CD4-positive, CD25-positive, alpha-beta regulatory T cell (primary cell): ENCODE measurements at places on chromosomes 6 and 20. TPM values are rescaled to one million over a fixed set of nuclear protein-coding genes. Genes with fewer than 3 reads are reported as not detected.
A peak's percentile ranks its signal among the peaks of the same experiment; 100 is the strongest.

ERVFRD-1 gene
- not detected for total RNA-seq

BPIFB1 gene
- not detected for total RNA-seq

DNA sequence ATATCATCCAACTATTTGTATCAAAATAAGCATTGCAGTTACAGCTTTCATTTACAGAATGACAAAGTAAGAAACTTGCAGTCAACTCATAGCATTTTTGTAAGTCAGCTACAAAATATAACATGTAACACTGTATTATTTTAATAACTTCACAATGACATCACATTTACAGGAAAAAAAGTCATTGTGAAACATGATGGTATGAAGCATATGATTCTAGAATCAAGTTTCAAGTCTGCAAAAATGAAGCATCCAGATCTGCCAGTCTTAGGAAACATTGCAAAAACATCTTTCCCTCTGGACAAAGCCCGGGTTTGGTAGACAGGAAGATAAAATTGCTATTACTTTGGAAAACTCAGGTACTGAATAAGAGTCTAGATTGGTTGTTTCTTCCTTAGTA lies 263.9 kb upstream of the NT5E start:
- no peak for DNase-seq

BAG2 gene
- total RNA-seq: 2.9 TPM

DNA sequence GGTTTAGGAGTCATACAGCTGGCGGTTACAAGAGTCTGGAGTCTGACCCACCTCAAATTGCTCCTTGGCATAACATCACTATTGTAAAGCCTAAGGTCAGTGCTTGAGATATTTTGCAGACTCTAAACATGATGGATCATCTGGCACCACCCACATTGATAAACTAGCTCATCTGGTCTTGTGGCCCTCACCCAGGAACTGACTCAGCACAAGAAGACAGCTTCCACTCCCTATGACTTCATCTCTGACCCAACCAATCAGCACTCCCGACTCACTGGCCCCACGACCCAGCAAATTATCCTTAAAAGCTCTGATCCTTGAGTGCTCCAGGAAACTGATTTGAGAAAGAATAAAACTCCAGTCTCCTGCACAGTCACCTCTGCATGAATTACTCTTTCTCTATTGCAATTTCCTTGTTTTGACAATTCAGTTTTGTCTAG lies 115.9 kb downstream of the CD24 start:
- DNase-seq: no peak

GRCh38 chr6:727856-728255 lies 34.9 kb upstream of the EXOC2 start:
- no peak for DNase-seq

GRCh38 chr20:5524896-5525295 lies 208.1 kb upstream of the PROKR2 start:
- no peak for DNase-seq

BTN3A1 gene
- total RNA-seq: 279 TPM

GRCh38 chr6:36715469-36715868 lies 17.8 kb downstream of the RAB44 start:
- no peak for DNase-seq

BIRC7 gene
- total RNA-seq: not detected

HNF4A gene
- not detected for total RNA-seq

DNA sequence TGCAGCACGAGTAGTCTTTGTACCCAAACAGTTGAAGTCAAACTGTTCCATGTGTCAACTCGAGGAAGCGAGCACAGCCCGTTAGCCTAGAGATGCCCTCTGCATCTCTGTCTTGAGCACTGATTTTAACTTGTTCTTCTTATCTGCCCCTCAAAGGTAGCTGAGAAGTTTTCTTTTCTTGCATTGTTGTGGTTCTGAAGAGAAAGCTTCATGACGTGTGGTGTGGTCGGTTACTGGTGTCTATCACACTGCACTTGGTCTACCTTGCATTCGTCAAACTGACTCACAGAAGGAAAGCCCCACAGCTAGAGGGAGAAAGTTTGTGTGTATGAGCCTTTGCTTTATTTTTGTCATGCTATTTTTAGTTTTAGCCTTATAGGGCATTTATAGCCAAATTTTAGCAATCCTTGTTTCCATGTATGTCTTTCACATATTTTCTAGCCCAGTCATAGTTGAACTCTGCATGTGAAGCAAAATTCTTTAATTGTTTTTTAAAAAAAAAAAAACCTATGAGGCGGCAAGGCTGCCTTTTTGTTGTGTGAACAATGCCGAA lies 115.1 kb downstream of the JAG1 start:
- DNase-seq: peak; percentile 50

- DNase-seq: no peak
Measured at GRCh38 chr20:334578-334977, 9.2 kb downstream of the SOX12 start.

ASIP gene
- total RNA-seq: not detected

GRCh38 chr6:11462742-11463397 lies 74.7 kb upstream of the TMEM170B start:
- DNase-seq: no peak

MYCT1 gene
- total RNA-seq: 1.5 TPM

NDRG3 gene
- 26.7 TPM for total RNA-seq

- DNase-seq: peak; percentile 52
Measured at GRCh38 chr6:14075095-14075503, 42.5 kb upstream of the CD83 start.

DNA sequence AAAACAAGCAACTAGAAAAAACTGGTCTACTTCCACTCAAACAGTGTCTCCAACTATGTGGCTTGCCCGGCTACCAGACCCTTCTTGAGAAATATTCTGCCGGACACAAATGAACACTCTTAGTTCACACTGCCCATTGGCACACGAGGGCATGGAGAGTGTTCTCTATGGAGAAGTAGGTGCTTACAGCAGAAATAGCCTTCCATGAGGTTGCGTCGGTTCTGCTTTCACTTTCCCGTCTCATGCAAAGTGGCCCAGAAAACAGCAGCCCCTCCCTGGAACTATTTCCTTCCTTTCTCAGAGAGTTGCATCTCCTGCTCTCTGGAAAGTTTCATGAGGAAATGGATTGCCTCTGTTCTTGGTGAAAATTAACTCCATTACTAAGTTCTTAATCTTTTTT lies 9.5 kb upstream of the HLA-DOA start:
- no peak for DNase-seq

GRCh38 chr20:19991854-19992253 lies 25.3 kb upstream of the NAA20 start:
- DNase-seq: no peak

DNA sequence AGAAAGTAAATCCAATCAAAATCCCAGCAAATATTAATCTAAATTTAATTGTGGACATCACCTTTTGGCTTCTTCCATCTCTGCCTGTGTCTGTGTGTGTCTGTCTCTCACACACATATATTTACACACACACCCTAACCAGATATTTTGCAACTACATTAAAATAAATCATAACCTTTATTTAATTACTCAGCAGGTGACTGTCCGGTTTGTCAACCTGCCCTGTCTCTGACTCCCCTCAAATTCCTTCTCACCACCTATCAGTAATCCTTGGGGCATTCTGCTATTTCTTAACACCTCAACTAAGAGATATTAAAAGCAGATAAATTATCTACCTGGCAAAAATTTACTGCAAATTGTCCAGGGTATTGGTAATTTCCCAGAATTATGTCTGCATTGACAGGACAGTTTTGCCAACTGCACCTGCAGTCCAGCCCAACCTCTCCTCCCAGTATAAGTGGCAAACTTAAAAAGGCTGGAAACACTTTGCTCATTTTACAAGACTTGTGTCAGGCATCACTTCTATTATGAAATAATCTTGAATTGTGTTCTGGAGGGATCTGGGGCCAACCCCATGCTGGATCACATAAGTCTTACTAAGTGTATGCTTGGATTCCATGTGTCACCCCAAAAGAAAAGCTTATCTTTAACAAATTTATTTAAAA lies 216.1 kb downstream of the GMDS start:
- no peak for DNase-seq

DNA sequence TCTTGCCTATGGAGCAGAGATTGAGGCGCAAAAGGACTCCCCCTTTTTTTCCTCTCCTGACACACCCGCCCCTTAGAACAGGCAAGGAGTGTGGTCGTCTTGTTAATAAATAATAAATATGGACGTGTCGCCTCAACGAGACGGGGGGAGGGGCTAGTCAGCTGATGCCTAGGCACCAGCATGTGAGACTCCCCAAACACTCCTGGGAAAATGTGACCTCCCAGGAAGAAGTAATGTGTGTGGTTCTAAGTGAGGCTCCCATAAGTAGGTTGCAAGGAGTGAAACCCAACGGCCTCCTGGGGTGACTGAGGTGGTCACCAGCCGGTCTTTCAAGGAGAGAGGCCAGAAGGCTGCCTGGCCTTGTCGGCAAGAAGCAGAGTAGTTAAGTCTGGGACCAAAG lies 1.1 kb upstream of the FAXC start:
- no peak for DNase-seq

DNA sequence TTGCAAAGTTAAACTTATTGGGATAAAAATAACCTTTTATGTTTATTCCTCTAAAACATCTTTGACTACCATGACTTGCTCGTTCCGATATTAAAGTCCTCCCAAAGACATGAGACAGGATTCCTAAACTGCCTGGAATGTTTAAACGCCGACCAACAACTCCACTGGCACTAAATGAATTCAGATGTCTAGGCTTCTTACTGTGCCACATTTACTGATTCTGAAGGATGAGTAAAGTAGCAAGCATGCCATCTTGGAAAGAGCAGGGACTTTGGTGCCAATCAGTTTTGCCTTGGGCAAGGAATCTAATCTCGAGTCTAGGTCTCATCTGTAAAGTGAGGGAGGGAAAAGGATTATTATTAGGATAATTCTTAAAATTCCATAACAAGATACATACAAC lies 25.3 kb downstream of the MBOAT1 start:
- DNase-seq: no peak

SMIM29 gene
- 29.2 TPM for total RNA-seq

DNA sequence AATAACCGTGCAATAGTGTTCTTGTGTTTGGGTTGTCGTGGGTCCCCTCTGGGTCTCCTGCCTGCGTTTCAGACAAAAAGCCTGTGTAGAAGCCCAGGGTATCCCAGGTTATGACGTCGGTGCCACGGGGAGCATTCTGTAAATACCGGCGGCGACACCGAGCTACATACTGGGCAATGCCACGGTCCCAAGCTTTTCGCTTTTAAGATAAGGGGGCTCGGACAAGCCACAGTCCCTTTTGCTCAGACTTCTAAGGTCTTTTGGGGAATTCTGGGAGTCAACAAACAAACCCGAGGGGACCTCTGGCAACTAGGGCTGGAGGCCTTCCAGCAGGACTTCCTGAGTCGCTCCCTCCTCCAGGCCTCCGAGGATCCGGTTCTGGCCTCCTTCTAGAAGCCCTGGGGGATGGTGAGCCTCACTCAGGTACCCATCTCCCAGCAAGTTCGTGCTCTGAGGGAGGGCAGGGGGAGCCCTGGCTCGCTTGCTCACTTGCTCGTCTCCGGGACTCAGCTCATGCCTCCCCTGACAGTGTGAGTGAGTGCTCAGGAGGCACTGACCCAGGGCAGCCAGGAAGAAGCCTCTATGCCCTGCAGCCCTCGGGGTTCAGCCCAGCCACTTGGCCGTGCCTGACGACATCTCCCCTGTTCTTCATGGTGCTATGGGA lies 62.4 kb upstream of the MRPS10 start:
- DNase-seq: no peak

SDHAF4 gene
- 7.0 TPM for total RNA-seq

ELOVL2 gene
- total RNA-seq: not detected

GRCh38 chr6:5139828-5140771 lies 55.0 kb downstream of the PPP1R3G start:
- no peak for DNase-seq

C20orf204 gene
- 6.0 TPM for total RNA-seq

DNA sequence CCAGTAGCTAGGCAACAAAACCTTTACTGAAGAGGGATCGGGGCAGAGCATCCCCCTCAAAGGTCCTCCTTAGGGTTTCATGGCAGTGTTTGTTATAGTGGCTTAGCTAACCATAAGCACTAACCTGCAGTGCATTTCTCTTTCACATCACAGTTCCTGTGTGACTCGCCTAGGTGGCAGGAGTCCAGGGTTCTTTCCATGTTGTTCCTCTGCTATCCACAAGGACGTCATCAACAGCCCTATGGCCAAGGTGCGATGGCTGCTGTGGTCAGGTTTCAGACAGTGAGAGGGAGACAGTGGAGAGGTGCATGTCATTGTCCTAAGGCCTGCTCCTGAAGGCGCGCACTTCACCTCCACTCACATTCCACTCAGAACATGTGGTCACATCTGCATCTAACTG lies 38.8 kb upstream of the FOXA2 start:
- no peak for DNase-seq

KIFC1 gene
- 8.7 TPM for total RNA-seq

LY6G6C gene
- not detected for total RNA-seq

DNA sequence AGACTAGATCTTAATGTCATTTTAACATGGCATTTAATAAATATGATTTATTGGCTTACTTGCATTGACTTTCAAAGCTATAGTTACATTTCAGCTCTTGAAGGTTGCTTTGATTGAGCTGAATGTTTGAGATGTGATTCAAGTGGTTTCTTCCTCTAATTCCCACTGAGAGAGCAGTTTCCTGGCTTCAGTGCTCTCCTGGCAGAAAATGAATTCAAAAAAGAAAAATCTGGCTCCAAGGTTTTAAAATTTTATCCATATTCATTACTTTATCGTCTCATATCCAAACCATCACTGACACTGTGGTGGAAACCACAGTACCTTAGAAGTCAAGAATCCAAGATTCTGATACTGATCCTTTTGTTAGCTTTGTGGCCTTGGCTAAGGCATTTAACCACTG lies 263.1 kb upstream of the HSF2 start:
- no peak for DNase-seq

GRCh38 chr6:12803486-12803885 lies 86.9 kb downstream of the PHACTR1 start:
- no peak for DNase-seq

- peak; percentile 84 for DNase-seq
Measured at GRCh38 chr6:135088818-135089809, 34.5 kb upstream of the HBS1L start.

DNA sequence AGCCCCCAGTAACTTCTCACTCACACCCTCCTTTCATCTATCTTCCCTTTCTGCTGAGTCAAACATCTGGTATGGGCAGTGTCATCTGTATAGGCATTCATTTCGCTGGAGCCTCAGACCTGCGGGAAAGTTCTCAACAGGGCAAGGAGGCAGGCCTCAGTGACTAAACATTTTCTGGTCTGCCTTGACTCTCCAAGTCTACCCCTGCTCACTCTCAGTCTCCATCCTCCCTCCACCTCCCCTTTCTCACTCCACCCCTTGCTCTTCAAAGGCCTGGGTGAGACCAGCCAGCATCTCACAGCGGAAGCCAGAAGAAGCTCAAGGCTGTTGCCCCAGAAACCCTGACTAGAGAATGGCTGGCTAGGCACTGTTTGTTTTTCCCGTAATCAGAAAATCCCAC lies 105.0 kb upstream of the BEND6 start:
- DNase-seq: no peak

BMP7 gene
- total RNA-seq: not detected
